ENCODE measurements at places on chromosomes 6 and 20. TPM values are rescaled to one million over a fixed set of nuclear protein-coding genes. Genes with fewer than 3 reads are reported as not detected.

GRCh38 chr6:134609716-134610261 is 291.9 kb upstream of the SGK1 start:
- no peak for DNase-seq

DNA sequence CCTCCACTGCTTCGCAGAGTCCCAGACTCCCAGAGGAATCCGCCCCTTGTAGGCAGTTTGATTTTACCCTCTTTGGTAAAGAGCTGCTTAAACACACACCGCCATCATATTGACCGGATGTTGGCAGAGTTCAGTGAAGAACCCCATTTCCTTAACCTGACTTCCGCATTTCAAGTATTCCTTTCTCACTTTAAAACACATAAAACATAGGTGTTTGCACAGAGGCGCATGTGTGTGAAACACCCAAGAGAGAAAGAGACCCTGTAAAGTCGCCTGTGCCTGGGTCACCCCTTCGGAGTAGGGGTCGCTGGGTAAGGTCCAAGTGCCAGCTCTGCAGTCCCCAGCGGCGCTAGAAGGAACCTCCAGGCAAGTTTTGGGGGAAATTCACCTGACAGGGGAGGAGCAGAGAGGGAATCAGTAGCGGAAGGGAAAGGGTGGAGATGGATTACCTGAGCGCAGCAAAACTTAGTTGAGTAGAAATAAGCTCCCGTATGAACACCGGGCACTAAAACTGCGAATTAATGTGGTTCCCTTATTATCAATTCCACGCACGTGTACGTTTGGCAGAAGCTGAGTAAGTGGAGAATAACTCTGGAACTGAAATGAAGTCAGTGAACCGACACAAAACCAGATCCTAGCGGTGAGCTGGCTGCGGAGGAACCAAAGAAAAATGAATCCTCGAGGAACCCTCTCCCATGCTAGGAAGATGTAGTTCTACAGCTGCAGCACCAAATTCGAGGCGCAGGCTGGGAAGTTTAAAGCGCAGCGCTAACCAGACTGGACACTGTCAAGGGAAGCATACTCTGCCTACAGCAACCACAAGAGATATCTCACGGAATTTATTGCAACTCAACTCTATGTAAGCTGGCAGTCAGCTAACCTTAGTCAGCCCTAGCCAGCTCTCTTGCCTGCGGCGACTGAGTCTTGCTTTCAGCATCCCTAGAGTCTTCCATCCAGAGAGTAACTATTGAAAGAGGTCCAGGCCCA is 3.5 kb upstream of the HTR1B start:
- no peak for DNase-seq

DNA sequence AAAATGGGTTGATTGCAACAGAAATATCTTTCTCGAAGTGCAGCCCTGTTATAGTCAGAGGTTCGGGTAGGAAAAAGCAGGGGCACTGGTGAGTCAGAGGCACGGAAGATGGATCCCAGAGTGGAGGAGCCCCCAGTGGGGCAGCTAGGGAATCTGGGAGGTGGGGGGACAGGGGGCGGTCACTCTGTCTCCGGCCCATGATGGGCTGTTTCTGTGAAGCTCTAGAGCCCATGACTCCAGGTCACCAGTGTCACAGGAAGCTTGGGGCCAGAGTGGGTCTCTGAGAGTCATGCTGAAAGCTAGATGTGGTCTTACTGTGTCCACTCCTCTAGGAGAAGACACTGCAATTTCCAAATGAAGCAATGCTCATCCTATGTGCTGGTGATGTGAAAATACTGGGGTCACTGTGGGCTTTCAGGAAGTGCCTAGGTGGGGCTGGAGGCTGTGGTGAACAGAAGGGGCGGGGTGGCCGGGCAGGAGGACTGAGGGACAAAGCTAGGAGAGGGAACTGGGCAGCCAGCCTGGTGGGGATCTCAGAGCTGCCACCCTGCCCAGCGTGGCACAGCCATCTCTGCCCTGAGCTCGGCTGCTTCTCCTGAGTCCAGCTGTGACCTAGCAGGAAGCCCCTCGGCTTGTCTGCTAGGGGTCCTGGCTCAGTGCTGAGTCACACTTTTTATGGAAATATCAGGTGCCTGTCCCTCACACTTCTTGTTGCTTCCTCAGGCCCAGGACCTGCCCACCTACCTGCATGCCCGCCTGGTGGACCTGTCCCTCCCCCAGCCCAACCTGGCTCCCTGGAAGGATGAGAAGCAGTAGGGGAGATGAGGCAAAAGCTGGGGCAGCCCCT is 54.2 kb downstream of the IRF4 start:
- no peak for DNase-seq

DNA sequence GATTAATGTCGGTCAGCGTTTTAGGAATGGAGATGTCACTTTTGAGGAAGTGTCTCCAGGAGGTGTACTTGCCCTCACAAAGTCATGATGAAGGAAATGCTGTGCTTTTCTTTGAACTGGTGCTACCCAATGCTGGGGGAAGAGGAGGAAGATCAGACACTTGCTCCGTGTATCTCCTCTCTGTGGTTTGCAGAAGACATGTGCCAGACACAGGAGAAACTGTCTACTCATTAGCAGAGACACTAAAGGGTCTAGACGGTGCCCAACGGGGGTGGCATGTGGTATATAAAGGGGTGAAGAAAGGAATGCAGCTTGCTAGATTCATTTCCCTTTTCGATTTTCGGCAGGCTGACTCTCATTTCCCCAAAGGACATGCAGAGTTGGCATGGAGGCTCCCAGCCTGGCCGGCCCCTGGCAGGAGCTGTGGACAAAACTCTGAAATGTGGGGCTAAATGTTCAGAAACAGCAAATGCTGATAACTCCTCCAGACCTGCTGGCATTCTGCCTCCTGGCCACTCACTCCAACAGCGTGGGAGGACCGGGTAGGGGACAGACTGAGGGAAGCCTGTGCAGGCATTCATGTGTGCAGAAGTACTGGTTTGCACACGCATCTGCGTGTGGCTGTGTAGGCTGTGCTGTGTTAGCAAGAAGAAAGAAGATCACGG is 59.6 kb upstream of the QKI start:
- DNase-seq = no peak

DNA sequence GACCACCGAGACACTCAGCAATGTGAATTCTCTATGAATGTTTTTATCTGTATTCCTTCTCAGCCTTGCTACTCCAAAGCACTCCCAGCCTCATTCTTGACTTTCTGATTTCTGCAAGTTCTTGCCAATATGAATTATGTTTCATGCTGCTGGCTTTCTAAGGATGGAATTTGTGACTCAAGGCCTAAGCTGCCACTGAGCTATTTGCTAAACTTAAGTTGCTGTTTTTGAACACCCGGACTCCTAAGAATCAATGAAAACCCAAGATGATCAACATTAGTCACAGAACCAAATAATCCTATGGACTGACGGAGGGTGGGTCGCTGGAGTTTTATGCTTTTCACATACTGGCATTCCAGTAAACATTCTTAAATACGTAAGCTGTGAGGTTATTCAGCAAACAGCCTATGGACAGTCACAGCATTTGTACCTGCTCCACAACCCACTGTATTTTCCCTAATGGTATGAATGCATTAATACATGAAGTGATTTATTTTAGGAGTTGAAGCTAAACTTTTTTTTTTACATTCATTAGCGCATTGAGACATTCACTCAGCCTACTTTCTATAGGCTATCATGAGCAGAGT is 8.2 kb upstream of the PXDC1 start:
- DNase-seq = no peak

The SIRPB1 gene
- total RNA-seq = 1.8 TPM

The OLIG3 gene
- total RNA-seq = not detected

The IRF4 gene
- total RNA-seq = 76.9 TPM

The PBOV1 gene
- total RNA-seq = not detected

The TREML2 gene
- total RNA-seq = not detected

The MBOAT1 gene
- total RNA-seq = 27.8 TPM

The C2 gene
- total RNA-seq = 9.4 TPM

Data from SK-MEL-5 (cell line).